Temporal lobe (tissue), 4 donors: ENCODE measurements at places on chromosomes 12 and 14. TPM values are rescaled to one million over a fixed set of nuclear protein-coding genes. Genes with fewer than 3 reads are reported as not detected.

The OGFOD2 gene
- total RNA-seq, result 4.9 TPM

The HHIPL1 gene
- total RNA-seq, result 5.9 TPM

The ACOT4 gene
- total RNA-seq, result 0.98 TPM

The MGAT4C gene
- total RNA-seq, result 79.2 TPM

The ANKRD9 gene
- 6.1 TPM for total RNA-seq

The ESR2 gene
- total RNA-seq, result 0.98 TPM

The ITPK1 gene
- total RNA-seq, result 23.1 TPM

The LRP1-AS gene
- not detected for total RNA-seq

The CCDC197 gene
- total RNA-seq, result not detected

The NEUROD4 gene
- 0.98 TPM for total RNA-seq

The KCNMB4 gene
- total RNA-seq, result 32.0 TPM

The TMEM30B gene
- total RNA-seq, result 0.49 TPM

The UTP20 gene
- total RNA-seq, result 16.0 TPM

The TAS2R46 gene
- 5.7 TPM for total RNA-seq

The ALX1 gene
- not detected for total RNA-seq

The TROAP gene
- 0.49 TPM for total RNA-seq

The AKAP3 gene
- 1.5 TPM for total RNA-seq

The ASPG gene
- under 0.01 TPM for total RNA-seq

The ITGB7 gene
- 0.25 TPM for total RNA-seq

The B3GNT4 gene
- total RNA-seq, result 4.7 TPM

The CLEC2A gene
- 0.25 TPM for total RNA-seq

The BEGAIN gene
- 13.8 TPM for total RNA-seq

The IFNG-AS1 gene
- not detected for total RNA-seq

The OR6C2 gene
- not detected for total RNA-seq

The TAC3 gene
- 4.7 TPM for total RNA-seq

The PLCZ1 gene
- 0.25 TPM for total RNA-seq

The KRT5 gene
- 0.74 TPM for total RNA-seq

The EPYC gene
- not detected for total RNA-seq

The MIPOL1 gene
- total RNA-seq, result 17.0 TPM

The ALDH2 gene
- 11.1 TPM for total RNA-seq

The MMP17 gene
- 22.4 TPM for total RNA-seq

The CD163 gene
- 1.5 TPM for total RNA-seq

The B4GALNT3 gene
- total RNA-seq, result 1.5 TPM
